Stimulated activated CD4-positive, alpha-beta T cell treated with anti-CD3 and anti-CD28 coated beads, Interleukin-4, amount 100 ng/mL, for 1 hour (primary cell): ENCODE measurements at places on chromosomes 4 and X.

DNA sequence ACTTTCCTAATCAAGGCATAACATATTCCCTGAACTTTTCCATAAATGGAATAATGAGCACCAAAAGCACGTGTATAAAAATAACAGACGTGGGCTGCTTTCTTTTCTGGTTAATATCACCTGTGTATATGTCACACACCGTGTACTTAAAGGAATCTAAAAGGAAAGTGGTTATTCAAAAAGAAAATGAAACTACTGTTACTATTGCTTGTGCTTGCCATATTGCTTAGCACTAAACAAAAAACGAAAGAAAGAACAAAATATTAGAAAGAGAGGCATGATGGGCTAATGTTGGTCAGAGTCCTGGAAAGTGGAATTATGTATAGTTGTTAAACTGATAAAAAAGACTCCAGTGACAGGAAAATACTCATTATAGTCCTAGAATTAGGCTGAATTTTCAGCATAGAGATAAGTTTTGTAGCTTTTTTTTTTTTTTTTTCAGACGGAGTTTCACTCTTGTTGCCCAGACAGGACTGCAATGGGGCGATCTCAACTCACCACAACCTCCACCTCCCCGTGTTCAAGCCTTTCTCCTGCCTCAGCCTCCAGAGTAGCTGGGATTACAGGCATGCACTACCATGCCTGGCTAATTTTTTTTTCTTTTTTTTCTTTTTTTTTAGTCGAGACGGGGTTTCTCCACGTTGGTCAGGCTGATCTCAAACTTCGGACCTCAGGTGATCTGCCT is 123.2 kb downstream of the PABPC4L start:
- no peak for DNase-seq

DNA sequence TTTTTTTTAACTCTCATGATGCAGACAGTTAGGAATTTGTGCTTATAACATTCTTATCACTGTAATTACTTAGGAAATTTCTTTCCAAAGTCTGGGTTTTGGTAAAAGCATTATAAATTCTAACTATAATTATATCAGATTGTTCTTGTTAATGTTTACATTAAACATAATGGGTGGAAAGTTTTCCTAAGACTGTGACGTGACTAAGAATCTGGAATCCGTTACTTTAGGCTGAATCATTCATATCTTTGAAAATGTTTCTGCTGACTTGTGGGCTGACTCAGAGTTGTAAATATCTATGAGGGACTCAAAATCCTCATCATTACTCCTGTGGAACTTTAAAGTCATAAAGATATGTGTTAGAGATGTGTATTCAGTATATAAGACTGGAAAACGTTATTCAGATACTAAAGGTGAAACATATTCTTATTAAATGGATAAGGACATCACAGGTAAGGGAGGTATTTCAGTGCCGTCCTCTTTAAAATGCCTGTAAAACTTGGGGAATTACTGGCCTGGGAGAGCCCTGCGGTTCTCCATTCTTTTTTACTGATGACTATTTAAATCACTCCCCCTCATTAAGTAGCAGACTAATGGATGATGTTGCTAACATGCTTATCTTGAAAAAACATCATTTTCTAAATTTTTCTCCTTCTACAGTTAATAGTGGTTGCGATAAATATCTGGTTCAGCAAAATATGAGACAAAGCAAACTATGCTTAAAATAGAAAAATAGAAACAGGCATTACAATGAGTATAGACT is 159.0 kb downstream of the DCLK2 start:
- DNase-seq: no peak

DNA sequence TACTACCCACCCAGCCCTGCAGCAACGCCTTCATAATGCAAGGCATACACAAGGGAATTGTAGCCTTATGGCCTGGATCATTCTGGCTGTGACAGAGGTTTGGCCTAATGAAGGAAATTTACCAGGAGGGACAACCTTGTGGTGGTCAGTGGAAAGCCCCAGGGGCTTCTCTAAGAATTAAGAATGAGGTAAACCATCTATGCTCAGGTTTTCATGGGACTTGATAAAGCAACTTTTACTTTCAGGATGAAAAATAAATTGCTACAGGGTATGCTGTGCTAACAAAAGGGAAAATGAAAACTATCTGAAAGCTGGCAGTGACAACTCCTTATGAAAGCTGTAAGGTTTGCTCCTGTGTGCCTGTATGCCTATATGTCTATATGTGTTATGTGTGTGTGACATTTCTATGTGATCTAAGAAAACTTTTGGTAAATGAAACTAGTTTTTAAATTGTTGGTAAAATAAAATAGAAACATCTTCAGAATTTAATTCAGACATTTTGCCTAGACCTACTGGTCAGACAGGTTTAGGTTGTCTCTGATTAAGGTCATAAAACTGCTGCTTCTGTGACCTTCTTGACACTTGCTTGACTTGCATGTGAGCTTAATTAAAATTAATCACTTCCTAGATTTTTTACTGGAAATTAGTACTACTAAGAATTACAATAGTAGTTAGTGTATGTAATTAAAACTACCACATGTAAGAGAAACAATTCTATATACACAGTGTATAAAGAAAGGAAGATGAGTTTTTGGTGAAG is 19.9 kb upstream of the TXK start:
- DNase-seq: no peak

GRCh38 chr4:150212927-150213326 is 134.7 kb downstream of the DCLK2 start:
- DNase-seq: no peak

- DNase-seq: no peak
Observed at GRCh38 chr4:123619326-123619725, 222.7 kb downstream of the SPRY1 start.

- no peak for DNase-seq
Observed at GRCh38 chr4:89800012-89800516, 36.9 kb downstream of the SNCA start.

DNA sequence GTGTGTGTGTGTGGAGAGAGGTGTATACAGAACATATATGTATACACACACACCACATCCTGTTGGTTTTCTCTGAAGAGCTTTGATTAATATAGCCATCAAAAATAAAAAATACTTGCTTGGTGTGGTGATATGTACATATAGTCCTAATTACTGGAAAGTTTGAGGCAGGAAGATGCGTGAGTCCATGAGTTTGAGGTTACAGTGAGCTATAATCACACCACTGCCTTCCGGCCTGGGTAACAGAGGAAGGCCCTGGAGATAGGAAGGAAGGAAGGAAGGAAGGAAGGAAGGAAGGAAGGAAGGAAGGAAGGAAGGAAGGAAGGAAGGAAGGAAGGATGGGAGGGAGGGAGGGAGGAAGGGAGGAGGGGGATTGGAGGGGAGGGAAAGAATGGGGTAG is 360.4 kb upstream of the CPEB2 start:
- no peak for DNase-seq

GRCh38 chr4:154516318-154517029 is 24.9 kb upstream of the DCHS2 start:
- DNase-seq: no peak

DNA sequence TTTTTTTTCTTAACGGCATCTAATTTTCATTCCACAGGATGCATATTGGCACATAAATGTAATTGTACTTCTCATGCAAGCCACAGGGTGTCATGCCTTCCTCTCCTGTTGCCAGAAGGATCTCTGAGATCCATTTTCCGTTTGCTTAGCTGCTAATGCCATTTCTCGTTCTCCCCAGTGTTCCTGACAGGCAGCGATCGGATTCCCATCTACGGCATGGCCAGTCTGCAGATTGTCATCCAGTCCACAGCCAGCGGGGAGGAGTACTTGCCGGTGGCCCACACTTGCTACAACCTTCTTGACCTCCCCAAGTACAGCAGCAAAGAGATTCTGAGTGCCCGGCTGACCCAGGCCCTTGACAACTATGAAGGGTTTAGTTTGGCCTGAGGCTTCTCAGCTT is 8.9 kb upstream of the NAP1L5 start:
- no peak for DNase-seq

DNA sequence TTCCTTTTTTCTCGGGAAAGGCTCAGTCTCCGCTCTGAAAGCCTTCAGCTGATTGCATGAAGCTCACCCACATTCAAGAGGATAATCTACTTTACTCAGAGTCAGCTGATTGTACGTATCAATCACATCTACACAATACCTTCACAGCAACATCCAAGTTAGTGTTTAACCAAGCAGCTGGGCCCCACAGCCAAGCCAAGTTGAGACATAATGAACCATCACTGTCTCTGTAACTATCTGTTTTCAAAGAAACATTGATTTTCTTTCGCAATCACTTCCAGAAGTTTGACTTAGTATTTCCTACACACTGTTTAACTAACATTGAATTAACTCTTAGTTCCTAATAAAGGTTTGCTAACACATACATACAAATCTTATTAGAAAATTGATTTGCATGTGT is 40.3 kb downstream of the RWDD4 start:
- no peak for DNase-seq

GRCh38 chr4:130563185-130563888 is 1467.4 kb downstream of the C4orf33 start:
- DNase-seq: no peak

GRCh38 chr4:133188433-133189146 is 39.5 kb downstream of the PCDH10 start:
- no peak for DNase-seq

DNA sequence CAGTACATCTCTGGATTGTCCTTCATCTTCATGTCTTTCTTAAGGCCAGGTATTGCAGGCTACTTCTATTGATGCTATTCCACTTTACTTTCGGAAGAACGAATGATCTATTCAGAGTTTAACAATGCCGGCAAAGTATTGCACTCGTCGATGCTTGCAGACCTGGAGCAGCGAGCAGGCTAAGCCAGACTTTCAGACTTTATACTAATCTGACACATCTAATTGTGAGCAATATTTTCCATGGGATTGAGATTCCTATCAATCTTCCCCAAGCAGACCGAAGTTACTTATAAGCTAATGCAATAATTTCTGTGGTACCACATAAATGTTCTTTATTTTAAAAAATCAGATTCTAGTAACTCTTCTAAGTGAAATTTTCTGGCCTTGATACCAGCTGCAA is 1.6 kb downstream of the EMCN start:
- no peak for DNase-seq
